ENCODE measurements at places on chromosomes 2 and 18.

DNA sequence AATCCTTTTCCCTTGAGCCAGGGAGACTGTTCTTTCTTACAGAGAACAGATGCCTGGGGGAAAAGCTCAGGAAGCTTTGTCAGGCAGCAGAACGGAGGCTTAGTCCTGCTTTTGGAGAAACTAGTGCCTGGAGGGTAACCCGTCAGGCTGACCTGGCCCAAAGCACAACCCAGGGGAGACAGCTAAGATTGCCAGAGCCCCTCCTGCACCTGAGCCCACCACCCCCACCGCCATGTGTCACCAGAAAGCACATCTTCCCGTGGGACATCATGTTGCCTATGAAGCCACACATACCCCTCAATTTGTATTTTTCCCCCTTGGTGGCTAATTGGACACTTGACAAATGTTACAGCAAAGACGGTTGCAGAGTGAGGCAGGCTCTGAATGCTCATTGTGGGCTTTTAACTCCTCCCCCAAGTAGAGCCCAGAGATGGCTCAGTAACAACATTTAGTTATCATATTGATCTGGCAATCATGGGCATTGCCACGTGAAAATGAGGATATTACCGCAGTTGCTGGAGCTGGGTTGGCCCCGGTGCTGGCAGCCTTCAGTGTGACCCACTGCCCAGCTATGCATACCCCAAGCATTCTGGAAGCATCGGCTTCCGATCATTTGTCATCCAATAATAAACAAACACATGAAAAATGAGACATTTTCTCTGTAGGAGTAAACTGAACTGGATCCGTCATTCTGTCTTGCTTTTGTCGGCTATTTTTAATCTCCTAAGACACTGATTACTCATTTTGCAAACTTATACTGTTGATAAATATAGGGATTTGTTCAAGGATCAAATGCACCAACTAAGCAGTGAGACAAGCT, 229.5 kb downstream of the ATAD2B start:
- no peak for DNase-seq

DNA sequence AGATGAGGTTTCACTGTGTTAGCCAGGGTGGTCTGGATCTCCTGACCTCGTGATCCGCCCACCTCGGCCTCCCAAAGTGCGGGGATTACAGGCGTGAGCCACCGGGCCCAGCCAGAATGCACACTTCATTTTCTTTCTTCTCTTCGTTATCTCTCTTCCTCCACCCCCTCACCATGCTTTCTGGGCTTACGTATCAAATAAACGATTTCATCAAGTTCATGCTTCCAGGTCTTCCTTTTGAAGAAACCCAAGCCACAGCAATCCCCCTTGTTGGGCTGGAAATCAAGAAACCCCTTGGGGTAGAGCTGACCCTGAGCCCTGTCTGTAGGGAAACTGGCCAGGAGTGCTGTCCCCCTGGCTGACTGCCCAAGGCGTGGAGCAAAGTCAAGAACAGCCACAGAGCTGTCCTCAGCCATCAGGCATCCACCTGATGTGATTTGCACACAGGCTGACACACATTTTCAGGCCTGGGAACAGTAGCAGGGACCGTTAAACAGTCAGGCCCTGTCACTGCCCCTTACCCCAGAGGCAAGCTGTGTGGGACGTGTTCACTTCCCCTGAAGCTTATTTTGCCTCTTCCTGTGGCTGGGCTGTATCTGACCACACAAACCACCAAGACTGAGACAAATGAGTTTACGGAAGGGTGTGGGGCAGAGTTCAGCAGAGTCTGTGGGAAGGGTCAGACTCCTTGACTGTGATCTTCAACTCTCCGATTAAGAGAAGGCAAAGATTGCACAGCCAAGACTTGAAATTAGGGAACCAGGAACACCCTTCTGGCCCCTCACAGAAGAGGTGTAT, 15.1 kb upstream of the NMUR1 start:
- no peak for DNase-seq

- no peak for DNase-seq
These were observed 13.2 kb downstream of the GALR1 start for GRCh38 chr18:77262643-77263465.

DNA sequence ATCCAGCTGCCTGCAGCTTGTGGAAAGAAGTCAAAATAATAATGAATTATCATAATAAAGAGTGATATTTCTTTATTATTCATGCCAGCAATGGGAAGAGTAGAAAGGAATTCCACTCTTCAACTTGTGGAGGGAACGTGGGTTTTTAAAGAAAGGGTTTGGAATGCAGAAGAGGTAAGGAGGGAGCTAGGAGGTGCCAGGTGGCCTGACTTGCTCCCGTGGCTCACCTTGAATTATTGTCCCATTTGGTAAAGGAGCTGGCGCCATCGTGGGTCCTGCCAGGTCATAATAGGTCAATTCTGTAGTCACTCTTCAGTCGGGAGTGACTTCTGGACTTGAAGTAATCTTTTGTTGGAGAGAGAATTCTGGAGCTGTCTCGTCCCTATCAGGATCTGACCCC, 95.2 kb upstream of the BARD1 start:
- DNase-seq, result no peak

DNA sequence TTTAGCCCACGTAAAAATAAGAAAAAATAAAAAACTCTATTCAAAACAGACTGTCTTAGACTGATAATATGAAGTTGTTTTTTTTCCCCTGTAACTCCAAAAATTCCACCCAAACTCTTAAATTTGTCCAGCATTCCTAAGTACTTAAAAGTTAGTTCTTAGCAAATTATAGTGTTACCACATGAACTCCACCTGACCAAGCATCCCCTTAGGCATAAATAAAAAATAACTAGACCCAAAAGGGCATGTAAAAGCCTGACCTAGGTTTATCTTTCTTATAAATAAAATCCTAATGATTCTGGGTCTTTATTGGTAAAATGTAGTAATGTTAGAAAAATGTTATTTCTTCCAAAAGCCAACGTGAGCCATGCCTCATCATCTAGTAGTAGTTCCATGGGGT, 54.3 kb downstream of the TTC21B start:
- DNase-seq, result no peak

DNA sequence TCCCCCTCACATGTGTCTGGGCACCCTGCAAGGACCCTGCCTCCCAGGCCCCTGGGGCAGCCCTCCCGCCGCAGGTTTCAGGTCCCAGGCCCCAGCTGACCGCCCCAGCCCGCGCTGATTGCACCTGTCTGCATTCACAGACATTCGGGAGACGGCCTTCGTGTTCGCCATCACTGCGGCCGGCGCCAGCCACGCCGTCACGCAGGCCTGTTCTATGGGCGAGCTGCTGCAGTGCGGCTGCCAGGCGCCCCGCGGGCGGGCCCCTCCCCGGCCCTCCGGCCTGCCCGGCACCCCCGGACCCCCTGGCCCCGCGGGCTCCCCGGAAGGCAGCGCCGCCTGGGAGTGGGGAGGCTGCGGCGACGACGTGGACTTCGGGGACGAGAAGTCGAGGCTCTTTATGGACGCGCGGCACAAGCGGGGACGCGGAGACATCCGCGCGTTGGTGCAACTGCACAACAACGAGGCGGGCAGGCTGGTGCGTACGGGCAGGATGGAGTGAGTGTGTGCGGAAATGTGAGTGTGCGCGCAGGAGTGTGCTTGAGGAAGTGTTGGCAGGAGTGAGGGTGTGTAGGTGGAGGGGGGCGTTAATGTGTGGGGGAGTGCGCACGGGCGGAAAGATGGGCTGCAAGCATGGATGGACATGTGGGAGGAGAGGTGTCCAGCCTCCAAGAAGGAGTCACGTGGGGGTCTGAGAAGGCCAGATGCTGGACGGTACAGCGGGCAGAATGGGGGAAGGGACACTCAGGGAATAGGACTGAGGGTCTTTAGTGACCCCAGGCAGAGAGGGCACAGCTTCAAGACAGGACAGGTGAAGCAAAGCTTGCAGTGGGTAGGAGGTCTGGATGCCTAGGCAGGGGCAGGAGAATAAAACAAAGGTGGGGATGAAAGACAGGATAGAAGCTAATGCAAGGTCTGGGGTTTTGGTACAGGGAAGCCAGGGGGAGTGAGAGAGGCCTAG, 9.0 kb upstream of the WNT10A start:
- no peak for DNase-seq

- no peak for DNase-seq
These were observed 53.3 kb downstream of the ZEB2 start for GRCh38 chr2:144466637-144467036.

- DNase-seq, result no peak
These were observed 128.7 kb downstream of the PLA2R1 start for GRCh38 chr2:159933727-159934049.

- no peak for DNase-seq
These were observed 43.6 kb downstream of the QPCT start for GRCh38 chr2:37388074-37388473.

GRCh38 chr2:144849612-144850011, 329.7 kb upstream of the ZEB2 start:
- DNase-seq, result no peak

DNA sequence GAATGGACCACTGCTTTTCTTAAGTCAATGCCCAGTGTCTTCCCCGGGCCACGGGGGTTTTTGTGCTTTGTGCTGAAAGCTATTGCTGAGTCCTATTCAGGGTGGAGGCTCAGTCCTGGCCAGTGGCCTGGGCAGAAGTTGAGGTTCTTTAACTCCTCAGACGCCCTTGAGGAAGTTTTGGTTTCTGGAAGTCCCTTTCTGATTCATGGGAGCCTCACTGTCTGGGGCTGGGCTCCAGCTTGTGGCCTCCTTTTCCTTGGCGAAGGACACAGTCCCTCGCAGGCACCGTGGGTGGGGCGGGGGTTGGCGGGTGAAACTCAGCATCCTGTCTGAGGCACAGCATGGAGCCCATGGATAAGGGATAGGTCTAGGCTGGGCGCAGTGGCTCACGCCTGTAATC, 465.2 kb upstream of the HS6ST1 start:
- peak; percentile 5 for DNase-seq

DNA sequence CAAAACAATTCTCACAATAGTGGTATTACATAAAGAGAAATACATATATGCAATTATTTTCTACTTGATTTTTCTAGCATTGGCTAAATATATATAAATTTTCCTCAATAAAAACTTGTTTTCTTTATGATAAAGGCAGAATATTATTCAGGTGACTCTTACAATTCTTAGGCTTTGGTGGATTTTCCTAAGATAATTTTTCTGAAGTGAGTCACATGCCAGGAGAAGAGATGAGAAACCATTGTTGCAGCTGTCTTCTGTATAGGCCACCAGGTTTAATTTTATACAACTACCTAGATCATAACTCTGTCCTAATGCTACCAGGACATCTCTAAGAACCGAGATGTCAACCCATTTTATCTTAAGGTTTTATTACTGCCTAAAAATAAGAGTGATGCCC, 552.4 kb upstream of the CDH2 start:
- DNase-seq, result no peak

DNA sequence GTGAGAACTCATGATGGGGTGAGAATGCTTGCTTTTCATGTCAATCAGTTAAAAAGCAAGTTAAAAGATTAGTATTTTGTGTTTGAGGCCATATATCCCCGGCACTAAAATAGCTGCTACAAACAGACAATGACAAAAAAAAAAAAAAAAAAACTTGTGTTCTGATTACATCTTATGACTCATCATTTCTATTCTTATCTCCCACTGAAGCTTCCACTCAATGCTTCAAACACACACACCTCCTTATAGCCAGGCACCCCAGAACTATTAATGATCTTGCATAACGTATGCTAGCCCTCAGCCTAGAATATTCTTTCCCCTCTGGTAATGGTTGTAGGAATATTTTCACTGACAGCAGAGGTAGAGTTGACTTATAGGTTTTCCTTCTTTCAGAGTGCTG, 778.3 kb downstream of the TRIB2 start:
- no peak for DNase-seq

- DNase-seq, result no peak
These were observed 202.7 kb downstream of the ACKR3 start for GRCh38 chr2:236772220-236772837.

- DNase-seq, result no peak
These were observed 234.2 kb downstream of the CDH2 start for GRCh38 chr18:27942706-27943105.

- DNase-seq, result no peak
These were observed 79.5 kb downstream of the COX7A2L start for GRCh38 chr2:42281416-42282081.

DNA sequence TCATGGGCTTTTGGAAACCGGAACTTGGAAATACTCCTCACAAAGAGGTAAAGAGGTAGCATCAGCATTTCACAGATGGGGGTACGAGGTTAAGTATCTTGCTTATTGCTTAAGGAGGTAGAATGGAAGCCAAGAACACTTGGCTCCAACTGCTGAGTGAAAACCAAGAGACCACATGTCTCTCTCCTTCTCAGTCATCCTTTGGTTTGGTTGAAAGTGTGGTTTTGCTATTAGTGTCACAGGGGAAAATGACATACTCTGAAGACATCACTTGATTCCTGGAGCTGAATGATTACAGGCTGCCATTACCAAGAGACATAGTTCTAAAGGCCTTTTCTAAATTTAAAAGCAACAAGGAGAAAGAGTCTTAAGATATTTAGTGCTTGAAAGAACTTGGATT, 41.5 kb downstream of the ANTXR1 start:
- DNase-seq, result no peak

GRCh38 chr2:239259603-239260298, 141.1 kb downstream of the HDAC4 start:
- no peak for DNase-seq

DNA sequence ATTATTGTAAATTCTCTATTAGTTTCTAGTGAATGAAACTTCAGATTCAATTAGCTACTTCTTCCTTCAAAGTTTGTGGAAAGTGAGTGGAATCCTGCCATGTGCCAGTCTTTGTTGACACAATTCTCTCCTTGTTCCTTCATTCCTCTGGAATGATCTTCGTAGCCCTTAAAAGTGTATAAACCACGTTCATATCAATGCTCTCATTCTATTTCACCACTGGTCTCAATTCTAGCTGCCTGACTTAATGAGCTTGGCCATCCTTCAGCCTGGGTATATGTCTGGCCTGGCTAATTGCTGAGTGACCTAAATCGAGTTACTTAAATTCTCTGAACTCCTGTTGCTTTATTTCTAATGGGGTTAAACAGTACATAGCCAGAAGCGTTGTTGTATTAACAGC, 43.5 kb downstream of the INSIG2 start:
- DNase-seq, result no peak

DNA sequence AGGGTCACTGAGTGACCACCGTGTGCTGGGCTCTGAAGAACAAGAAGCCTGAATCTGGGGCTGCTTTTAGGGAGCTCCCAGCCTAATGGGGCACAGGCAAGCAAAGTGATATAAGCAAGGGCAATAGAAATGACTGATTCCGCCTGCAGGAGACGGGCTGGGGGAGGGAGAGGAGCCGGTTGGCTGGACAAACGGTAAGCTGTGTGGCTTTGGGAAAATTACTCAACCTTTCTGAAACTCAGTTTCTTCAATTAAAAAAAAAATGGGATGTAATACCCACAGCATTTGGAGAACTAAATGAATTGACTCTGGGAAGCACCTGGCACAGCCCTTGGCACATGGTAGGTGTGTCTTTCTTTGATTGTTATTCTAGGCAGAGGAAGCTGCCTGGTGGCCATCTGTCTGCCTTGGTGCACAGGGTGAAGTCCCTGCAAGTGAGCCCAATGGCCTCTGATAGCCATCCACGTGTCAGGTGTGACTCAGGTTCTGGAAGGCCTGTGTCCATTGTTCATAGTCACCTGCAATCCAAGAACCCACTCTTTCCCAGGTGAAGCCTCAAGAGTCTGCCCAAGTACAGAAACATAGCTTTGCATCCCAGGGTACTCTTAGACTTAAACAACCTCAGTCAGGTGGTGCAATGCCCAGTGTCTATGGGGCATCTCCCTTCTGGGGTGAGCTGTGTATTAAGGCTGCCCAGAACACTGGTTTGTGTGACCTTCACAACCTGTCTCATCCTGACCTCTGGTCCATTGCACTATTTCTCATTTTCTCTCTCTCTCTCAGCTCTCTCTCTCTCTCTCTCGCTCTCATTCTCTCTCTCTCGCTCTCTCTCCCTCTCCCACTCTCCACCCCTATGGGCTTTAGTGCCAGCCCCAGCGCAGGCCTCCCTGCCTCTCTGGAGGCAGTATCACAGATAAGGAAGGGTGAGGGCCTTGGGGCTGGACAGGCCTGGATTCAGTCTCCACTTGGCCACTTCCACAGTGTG, 30.0 kb upstream of the NTSR2 start:
- DNase-seq, result no peak
